ENCODE measurements at places on chromosomes 4 and X.

GRCh38 chrX:22037911-22038537, 5.9 kb downstream of the PHEX start:
- no peak for DNase-seq

DNA sequence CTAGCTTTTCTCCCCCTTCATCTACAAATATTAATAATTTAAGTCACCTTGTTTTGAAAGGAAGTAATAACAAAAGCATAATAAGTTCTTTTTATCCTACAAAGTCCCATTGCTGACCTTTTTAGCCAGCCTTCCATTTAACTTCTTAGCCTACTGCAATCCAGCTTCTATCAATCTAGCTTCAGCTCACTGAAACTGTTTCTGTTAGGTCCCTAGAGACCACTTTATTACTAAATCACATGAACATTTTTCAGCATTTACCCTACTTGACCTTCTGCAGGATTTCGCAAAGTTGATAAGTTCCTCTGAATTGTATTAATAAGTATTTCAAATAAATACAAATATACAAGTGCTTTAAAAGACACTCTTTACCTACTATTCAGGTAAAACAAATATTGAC, 186.5 kb downstream of the ANTXR2 start:
- DNase-seq = no peak

GRCh38 chr4:188661502-188661901, 522.3 kb downstream of the TRIML1 start:
- no peak for DNase-seq

DNA sequence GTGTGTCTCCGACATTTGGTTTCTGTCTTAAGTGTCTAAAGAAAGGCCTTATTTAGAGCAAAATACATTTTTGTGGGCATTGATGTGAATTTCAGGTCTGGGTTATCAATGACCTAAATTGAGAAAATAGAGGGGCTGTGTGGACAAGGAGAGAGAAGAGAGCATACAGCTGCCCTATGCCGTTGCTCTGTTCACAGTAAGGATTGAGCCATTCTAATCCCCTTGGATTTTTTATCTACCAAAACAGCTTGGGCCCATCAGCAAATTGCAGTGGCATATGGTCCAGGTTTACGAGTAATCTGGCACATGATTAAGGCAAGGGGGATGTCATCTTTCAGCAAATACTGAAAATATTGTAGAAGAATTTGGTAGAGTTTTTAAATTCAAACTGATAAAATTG, 210.2 kb downstream of the ANTXR2 start:
- no peak for DNase-seq

- DNase-seq = no peak
Measured at GRCh38 chrX:72130762-72131250, 909 bp downstream of the RTL5 start.
